ENCODE measurements at places on chromosomes 6 and 20.

- peaks cover 11% of the 10 kb centered on the region for H3K4me1 ChIP-seq
- no peak overlapping the region for H3K4me3 ChIP-seq
- H3K36me3 ChIP-seq, result no peaks in the 10 kb centered on the region
- no peak overlapping the region for H3K27ac ChIP-seq
These were observed 22.1 kb upstream of the ARHGAP18 start for GRCh38 chr6:129732034-129732433.

DNA sequence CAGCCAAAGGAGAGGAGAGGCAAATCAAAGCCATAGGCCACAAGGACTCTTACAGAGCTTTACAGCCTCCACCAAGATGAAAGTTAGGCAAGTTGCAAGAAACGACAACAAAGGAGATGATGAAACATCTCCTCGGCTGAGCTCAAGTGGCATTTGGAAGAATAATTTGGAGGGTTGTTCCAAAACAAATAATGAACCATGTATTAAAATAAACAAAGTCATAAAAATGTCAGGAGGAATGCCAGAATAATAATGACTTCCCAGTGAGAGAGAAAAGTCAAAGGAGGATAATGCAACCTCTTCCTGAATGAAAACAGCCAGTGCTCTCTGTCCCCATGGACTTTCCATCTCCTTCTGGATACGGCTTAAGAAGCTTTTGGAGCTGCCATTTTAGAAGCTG, 371.4 kb upstream of the ID4 start:
- no peaks in the 10 kb centered on the region for H3K4me1 ChIP-seq
- DNase-seq, result no peak
- H3K27ac ChIP-seq, result no peak overlapping the region
- no peak overlapping the region for H3K4me3 ChIP-seq

GRCh38 chr20:50054626-50055511, 58.1 kb downstream of the UBE2V1 start:
- peaks cover 10% of the 10 kb centered on the region for H3K4me1 ChIP-seq
- H3K36me3 ChIP-seq, result no peaks in the 10 kb centered on the region
- no peak for DNase-seq
- H3K27me3 ChIP-seq, result peaks cover 5% of the 10 kb centered on the region
- no peak overlapping the region for H3K4me3 ChIP-seq

DNA sequence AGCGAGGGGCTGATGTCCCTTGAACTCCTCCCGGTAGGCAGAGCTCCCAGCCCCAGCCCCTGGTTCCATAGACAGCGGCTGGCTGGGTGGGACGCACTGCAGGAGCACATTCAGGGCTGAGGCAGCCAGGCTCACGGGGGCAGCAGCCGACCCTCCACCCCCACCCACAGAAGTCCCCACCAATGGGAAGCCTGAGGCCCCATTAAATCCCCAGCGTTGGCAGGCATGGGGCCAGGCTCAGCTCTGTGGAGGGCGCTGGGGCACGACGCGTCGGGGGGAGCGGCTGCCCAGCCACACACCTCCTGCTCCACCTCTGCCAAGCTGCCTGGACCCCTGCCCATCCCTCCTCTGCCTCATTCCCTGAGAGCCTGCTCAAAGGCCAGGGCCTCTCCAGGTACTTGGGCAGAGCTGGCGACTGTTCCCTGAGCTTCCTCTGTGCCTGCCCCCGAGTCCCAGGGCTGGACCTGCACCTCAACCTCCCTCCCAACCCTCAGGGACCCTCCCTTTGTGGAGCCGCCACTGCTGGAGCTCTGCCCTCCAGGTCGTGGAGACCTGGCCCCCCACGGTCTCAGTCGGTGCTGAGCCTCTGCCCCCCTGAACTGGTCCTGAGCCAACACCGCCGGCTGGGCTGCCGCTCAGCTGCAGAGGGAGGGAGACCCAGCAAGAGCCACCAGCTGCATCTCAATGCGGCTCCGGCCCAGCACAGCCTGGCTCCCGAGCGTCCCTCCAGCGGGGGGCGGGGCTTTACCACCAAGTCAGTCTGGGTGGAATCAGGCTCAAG, 9.1 kb downstream of the CHRNA4 start:
- H3K4me3 ChIP-seq, result no peak overlapping the region
- H3K36me3 ChIP-seq, result peaks cover 4% of the 10 kb centered on the region
- no peaks in the 10 kb centered on the region for H3K4me1 ChIP-seq

DNA sequence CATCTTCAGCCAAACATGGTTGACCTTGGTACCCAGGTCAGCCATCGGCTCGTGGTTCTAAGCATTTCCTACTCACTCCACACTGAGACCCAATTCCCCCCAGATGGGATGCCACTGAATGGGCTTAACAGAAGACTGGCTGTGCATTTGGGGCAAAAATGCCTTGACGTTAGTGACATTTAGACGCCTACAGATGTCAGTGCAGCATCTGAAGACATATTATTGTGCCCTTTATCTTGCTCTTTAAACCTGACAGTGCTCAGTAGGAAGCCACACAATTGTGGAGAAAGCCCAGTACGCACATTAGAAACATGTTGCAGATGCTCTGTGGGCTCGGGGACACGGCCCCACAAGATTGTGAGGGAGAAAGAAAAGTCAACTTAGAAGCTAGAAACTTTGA, 414.7 kb downstream of the PTPRT start:
- H3K27me3 ChIP-seq, result peaks cover 7% of the 10 kb centered on the region
- no peaks in the 10 kb centered on the region for H3K36me3 ChIP-seq
- no peak for DNase-seq
- H3K4me1 ChIP-seq, result no peaks in the 10 kb centered on the region
- no peak overlapping the region for H3K4me3 ChIP-seq

- H3K4me1 ChIP-seq, result no peaks in the 10 kb centered on the region
- H3K4me3 ChIP-seq, result no peak overlapping the region
- no peaks in the 10 kb centered on the region for H3K36me3 ChIP-seq
- H3K27ac ChIP-seq, result no peak overlapping the region
- H3K27me3 ChIP-seq, result no peaks in the 10 kb centered on the region
- peak; percentile 38 for DNase-seq
These were observed 64.9 kb downstream of the C6orf58 start for GRCh38 chr6:127641905-127642304.

DNA sequence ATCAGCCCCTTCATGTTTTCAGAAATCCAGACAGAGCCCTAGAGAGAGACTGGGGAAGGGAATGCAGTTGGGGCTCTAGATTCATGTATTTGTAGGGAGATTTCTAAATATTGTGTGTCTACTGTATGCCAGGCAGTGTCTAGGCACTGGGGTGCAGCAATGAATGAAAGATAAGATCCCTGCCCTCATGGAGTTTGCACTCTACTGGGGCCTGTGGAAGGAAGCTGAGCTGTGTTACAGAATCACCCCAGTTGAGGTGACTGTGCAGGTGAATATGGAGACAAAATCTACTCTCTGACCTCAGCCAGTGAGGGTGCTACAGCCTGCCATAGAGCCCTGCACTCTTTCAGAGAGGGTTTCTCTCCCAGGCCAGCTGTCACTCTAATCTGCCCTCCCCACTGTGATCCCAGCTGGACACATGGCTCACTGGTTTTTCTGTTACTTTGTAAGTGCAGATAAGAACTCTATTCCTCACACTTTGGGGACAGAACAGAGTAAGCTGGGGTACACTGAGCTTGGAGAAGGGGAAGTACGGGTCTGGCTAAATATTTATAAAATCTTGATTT, 69.2 kb upstream of the E2F3 start:
- peaks cover 15% of the 10 kb centered on the region for H3K4me1 ChIP-seq
- no peaks in the 10 kb centered on the region for H3K36me3 ChIP-seq
- H3K27me3 ChIP-seq, result peaks cover 2% of the 10 kb centered on the region
- no peak for DNase-seq
- no peak overlapping the region for H3K4me3 ChIP-seq

GRCh38 chr6:18155864-18156421, 721 bp downstream of the KDM1B start:
- peak; percentile 35 for DNase-seq
- peaks cover 10% of the 10 kb centered on the region for H3K36me3 ChIP-seq
- H3K27ac ChIP-seq, result peak overlapping the region; percentile 26
- H3K27me3 ChIP-seq, result peaks cover 2% of the 10 kb centered on the region
- H3K4me3 ChIP-seq, result peak overlapping the region; percentile 88
- H3K4me1 ChIP-seq, result peaks cover 18% of the 10 kb centered on the region

DNA sequence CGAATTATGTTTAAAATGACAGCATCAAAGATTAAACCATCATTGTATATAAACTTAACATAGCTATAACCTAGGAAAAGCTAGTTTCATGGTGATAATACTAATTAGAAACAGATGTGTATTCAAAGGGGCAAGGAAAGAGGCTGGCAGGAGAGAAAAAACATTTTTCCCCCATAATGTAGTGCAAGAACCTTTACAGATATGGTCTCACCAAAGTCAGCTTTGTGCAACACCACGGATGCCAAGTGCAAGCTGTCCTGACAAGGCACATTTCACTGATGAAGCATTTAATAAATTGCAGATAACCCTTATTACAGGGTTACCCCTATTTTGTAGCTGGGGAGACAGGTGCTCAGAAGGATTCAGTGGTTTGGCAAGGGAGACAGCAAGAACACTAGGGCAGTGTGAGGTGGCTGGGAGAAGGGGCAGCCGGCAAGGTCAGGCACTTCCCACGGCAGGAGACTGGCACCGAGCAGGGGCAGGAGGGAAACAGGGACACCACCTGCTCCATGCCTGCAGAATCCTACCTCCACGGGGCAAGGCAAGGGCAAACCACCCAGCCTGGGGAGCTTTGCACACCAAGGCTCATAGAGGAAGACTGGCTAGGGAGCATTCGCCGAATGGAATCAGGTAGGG, 6.5 kb downstream of the RPS6KA2 start:
- no peak for DNase-seq
- peaks cover 22% of the 10 kb centered on the region for H3K36me3 ChIP-seq
- H3K27ac ChIP-seq, result no peak overlapping the region
- H3K4me1 ChIP-seq, result peaks cover 68% of the 10 kb centered on the region
- peaks cover 8% of the 10 kb centered on the region for H3K27me3 ChIP-seq
- H3K4me3 ChIP-seq, result peak overlapping the region; percentile 5

DNA sequence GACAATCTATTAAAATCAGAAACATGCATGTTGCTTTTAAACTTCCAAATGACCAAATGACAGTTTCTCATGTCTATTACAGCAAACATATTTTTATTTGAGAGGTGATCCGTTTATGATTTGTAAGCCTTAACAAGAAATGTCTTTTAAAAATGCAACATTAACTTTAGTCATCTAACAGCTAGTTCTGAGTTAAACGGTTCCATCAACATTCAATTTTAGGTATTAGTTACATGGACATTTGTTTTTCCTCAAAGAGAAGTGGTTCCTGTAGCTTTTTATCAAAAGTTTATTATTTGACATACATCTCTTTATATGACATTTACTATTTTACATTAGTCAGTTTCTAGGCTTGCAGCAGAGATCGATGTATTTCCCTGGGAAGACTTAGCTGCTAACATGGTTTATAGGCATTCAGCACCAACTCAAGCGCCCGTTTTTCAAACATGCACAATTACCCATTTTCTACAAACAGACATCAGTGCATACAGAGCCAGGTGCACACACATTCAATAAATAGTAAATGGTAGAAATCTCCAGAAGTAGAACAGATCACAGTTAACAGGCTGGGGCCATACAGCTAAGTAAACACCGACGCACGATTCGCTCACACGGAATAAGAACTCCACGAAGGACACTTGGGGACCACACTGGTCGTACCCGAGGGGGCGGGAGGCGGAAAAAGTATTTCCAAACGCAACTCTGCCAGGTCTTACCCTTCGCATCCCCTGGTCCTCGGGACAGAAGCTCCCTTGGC, 882 bp downstream of the CNR1 start:
- H3K4me3 ChIP-seq, result peak overlapping the region; percentile 90
- H3K27me3 ChIP-seq, result peaks cover 12% of the 10 kb centered on the region
- H3K36me3 ChIP-seq, result peaks cover 3% of the 10 kb centered on the region
- no peak for DNase-seq

GRCh38 chr6:138999949-139000725, 12.1 kb upstream of the REPS1 start:
- no peak overlapping the region for H3K4me3 ChIP-seq
- DNase-seq, result no peak
- H3K4me1 ChIP-seq, result no peaks in the 10 kb centered on the region
- H3K36me3 ChIP-seq, result no peaks in the 10 kb centered on the region
- H3K27ac ChIP-seq, result no peak overlapping the region
- H3K27me3 ChIP-seq, result peaks cover 3% of the 10 kb centered on the region

GRCh38 chr6:160881148-160881808, 110.3 kb upstream of the MAP3K4 start:
- H3K36me3 ChIP-seq, result no peaks in the 10 kb centered on the region
- H3K27me3 ChIP-seq, result peaks cover 5% of the 10 kb centered on the region
- no peak for DNase-seq
- H3K4me1 ChIP-seq, result peaks cover 8% of the 10 kb centered on the region
- no peak overlapping the region for H3K4me3 ChIP-seq
